CD4-positive, alpha-beta T cell (primary cell): ENCODE measurements at places on chromosomes 12 and 14.

DNA sequence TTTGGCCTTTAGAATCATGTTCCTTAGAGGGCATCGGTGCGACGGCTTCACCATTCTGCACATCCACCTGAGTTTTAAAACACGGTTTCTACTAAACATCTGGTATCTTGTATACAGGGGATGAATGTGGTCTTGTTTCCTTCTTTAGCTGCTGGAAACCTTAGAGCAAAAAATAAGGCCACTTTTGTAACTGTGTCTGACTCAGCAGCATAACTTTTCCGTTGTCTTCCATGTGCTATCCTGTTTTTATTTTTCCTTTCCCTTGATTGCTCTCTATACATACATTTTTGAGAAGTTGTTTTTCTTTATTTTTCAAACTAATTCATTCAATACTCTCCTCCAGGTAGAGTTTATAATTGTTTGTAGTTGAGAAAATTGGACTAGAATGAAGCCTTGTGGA, 108.8 kb upstream of the PCED1B start:
- H3K4me1 ChIP-seq: no peaks in the 10 kb centered on the region
- no peak overlapping the region for H3K4me3 ChIP-seq
- DNase-seq: no peak
- no peak overlapping the region for H3K27ac ChIP-seq
- H3K27me3 ChIP-seq: peaks cover 8% of the 10 kb centered on the region

DNA sequence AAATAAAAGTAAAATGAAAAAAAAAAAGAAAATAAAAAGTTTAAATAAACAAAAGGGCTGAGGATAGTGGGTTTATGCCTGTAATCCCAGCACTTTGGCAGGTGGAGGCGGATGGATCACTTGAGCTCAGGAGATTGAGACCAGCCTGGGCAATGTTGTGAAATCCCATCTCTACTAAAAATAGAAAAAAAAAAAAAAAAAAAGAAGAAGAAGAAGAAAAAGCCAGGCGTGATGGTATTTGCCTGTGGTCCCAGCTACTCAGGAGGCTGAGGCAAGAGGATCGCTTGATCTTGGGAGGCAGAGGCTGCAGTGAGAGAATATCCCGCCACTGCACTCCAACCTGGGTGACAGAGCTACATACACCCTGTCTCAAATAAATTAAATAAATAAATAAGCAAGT, 3.9 kb downstream of the TAOK3 start:
- H3K4me3 ChIP-seq: no peak overlapping the region
- H3K4me1 ChIP-seq: peaks cover 25% of the 10 kb centered on the region
- no peaks in the 10 kb centered on the region for H3K27me3 ChIP-seq

- H3K27ac ChIP-seq: no peak overlapping the region
- DNase-seq: no peak
- H3K4me3 ChIP-seq: no peak overlapping the region
- H3K4me1 ChIP-seq: no peaks in the 10 kb centered on the region
- peaks cover 13% of the 10 kb centered on the region for H3K36me3 ChIP-seq
Measured at GRCh38 chr12:59615392-59616165, 19.8 kb downstream of the SLC16A7 start.

- H3K4me3 ChIP-seq: no peak overlapping the region
- H3K4me1 ChIP-seq: no peaks in the 10 kb centered on the region
- no peak for DNase-seq
- H3K27me3 ChIP-seq: no peaks in the 10 kb centered on the region
Measured at GRCh38 chr12:70002097-70002911, 177.3 kb downstream of the MYRFL start.

GRCh38 chr12:114762490-114763110, 78.6 kb upstream of the TBX3 start:
- H3K4me3 ChIP-seq: no peak overlapping the region
- no peak for DNase-seq
- H3K36me3 ChIP-seq: no peaks in the 10 kb centered on the region
- no peak overlapping the region for H3K27ac ChIP-seq
- H3K27me3 ChIP-seq: no peaks in the 10 kb centered on the region

DNA sequence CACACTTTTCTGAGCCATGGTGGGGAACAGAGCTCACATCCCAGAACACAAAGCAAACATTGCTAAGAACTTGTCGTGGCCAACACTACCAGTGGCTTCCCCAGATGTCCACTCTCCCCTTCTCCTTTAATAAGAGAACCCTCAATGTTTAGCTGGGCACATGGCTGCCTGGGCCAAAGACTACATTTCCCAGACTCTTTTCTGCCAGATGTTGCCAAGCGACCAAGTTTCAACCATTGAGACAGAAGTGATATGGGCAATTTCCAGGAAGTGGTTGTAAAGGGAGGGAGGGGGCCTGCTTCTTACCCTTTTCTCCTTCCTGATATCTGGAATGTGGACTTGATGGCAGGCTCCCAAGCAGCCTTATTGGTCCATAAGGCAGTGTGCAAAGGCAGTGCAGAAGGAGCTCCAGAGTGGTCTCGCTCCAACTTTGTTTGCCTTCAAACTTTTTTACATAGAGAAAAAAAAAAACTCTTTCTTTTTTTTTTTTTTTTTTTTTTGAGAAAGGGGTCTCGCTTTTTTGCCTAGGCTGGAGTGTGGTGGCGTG, 24.9 kb upstream of the JDP2 start:
- H3K4me1 ChIP-seq: peaks cover 10% of the 10 kb centered on the region
- H3K4me3 ChIP-seq: no peak overlapping the region
- no peaks in the 10 kb centered on the region for H3K36me3 ChIP-seq
- no peak overlapping the region for H3K27ac ChIP-seq

GRCh38 chr14:76793956-76794355, 18.7 kb downstream of the ANGEL1 start:
- no peak overlapping the region for H3K4me3 ChIP-seq
- H3K36me3 ChIP-seq: peaks cover 49% of the 10 kb centered on the region
- no peak for DNase-seq
- H3K27ac ChIP-seq: no peak overlapping the region
- no peaks in the 10 kb centered on the region for H3K4me1 ChIP-seq
- no peaks in the 10 kb centered on the region for H3K27me3 ChIP-seq

DNA sequence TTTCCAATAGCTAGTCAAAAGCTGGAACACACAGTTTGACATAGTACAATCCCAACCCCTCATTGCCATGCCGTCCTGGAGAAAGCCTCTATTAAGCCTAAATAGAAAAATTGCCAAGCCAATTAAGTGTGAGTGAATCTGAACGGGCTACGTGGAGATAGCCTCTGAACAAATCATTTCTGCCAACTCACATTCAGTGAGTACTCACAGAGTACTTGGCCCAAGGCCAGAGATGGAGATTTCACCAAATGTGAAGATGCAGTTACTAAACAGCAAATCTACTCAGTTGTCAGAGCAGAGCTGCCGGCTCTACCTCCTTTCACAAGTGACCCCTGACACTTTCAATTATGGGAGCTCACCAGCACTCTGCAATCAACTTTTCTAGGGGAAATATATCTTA, 350.0 kb downstream of the GALC start:
- H3K36me3 ChIP-seq: no peaks in the 10 kb centered on the region
- H3K27me3 ChIP-seq: no peaks in the 10 kb centered on the region
- no peak overlapping the region for H3K4me3 ChIP-seq
- no peak for DNase-seq
- no peaks in the 10 kb centered on the region for H3K4me1 ChIP-seq

- H3K4me1 ChIP-seq: no peaks in the 10 kb centered on the region
- H3K4me3 ChIP-seq: no peak overlapping the region
- peaks cover 3% of the 10 kb centered on the region for H3K27me3 ChIP-seq
- no peaks in the 10 kb centered on the region for H3K36me3 ChIP-seq
- DNase-seq: no peak
Measured at GRCh38 chr12:25584596-25584995, 31.5 kb upstream of the LMNTD1 start.

DNA sequence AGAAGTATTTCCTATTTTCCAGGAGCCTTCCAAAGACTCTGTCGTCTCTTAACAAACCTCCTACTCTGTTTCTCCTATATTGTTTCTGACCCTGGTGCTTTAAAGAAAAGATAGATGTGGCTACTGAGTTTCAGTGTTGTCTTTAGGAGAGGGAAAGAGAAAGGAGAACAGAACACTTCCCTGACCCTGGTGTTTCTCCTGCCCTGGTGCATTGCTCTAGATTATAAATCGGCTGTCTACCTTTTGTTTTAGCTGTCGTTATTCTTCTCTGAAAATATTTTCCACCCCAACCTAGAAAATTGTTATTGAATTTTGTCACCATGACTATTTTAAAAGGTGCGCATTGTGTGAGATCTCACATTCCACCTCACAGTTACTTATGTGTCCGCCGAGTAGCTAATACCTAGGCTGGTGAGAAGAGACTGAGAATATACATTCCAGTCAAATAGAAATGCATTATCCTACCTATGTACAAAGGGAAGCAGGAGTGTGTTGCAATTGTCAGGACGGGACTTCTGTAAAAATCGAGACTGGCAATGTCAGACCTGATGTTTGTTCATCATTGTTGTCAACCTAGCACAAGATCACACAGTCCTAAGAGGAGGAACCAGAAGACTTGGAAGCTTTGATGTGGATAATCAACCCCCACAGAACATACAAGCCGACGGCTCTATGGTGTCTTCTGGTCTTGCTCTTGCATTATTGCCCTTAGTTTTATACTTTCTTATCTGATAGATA, 108.7 kb upstream of the SLC38A4 start:
- H3K4me3 ChIP-seq: no peak overlapping the region
- no peaks in the 10 kb centered on the region for H3K4me1 ChIP-seq
- no peak overlapping the region for H3K27ac ChIP-seq
- H3K36me3 ChIP-seq: no peaks in the 10 kb centered on the region
- DNase-seq: no peak
